IPS-NIHi11 (cell line): ENCODE measurements at places on chromosomes 11 and 22.

- DNase-seq: no peak
Observed at GRCh38 chr22:22655452-22656290, 11.3 kb downstream of the GGTLC2 start.

DNA sequence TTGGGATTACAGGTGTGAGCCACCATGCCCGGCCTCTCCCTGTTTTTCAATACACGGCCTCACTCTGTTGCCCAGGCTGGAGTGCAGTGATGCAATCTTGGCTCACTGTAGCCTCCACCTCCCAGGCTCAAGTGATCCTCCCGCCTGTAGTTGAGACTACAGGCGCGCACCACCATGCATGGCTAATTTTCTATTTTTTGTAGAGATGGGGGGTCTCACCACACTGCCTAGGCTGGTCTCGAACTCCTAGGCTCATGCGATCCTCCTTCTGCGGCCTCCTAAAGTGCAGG, 11.5 kb downstream of the GATD1 start:
- no peak for DNase-seq

DNA sequence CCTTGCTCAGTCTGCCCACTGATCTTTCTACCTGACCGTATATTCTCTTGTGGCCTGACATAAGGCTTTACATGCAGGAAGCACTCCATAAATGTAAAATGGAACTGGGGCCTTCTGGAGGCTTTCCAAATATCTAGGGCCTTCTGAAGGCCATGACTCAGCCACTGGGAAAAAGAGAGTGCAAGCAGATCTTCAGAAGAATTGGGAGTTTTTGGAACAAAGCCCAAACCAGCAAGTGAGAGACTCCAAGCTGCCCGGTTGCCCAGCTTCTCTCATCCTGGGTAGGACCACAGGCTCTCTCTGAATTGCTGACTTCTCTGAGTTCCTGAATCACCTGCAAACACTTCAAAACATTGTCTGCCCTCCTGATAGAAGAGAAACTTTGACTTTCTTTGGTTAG, 107.9 kb upstream of the BMAL1 start:
- DNase-seq: no peak

DNA sequence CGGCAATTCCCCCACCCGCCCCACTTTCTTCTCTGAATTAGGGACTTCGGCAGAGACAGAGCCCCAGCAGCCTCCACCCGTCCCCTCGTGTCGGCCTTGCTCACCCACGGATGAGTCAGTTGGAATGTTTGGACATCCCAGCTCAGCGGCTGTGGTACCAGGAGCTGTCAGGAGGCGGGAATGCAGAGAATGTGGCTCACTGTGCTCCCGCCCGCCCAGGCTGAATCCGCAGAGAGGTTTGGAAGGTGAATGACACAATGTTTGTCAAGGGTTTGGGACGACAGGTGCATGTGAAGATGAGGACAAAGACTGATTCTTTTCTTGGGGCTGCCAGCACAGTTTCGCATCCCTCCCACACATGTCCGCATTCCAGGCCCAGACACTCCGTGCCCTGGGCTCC, 39.6 kb downstream of the LIF start:
- peak; percentile 78 for DNase-seq

DNA sequence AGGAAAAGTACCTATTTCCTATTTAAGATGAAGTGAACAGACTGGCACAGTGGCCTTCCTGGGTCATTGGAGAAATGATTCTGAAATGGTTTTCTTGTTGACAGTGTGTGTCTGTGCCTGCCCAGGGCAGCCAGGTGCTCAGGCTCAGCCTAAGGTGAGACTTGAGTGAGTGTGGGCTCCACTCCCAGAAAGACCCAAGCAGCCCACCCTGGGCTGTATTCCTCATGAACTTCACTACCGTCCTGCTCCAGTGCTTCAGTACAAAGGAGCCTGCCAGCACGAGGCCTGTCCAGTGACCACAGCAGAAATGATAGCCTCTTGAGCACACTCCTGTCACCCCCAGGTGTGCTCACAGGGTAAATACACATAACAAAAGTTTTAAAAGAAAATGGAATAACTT, 49.5 kb downstream of the GAB4 start:
- DNase-seq: no peak

DNA sequence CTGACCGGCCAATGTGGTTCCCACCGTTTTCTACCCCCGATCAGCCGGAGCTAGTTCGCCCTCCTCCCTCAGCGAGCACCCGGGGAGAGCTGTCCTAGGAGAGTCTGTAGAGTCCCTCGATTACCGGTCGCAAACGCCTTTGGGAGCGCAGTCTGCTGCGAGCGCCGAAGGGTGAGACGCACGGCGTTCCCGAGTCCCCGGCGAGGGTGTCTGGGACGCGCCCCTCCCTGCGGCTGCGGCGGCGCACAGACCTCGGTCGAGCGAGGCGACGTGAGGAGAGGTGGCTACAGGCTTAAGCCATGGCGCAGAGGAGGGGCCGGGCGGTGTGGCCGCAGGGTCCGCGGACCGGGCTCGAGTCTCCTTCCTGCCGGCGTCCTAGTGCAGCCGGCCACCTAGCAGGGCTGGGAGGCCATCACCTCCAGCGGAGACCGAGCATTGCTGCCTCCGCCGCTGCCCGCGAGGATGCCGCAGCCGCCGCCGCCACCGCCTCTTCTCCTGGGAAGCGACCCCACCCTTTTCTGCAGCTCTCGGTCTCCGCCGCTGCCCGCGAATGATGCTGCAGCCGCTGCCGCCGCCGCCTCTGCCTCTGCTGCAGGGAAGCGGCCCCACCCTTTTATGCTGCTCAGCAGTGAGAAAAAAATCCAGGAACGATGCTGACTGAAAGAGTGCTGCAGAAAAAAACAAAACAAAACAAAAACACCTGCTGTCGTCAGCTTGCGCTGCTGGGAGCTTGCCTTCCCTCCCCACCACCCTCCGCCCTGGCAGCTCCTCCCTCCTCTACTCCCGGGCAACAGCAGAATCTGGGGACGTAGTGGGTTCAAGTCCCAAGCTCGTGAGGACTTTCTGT, at the start of gene MAP6:
Gene MAP6 (minus strand): TSS at position 588 of the 847 bp plus-strand sequence. CDS start 669 bp downstream, outside the sequence.
- peak; percentile 60 for DNase-seq
